Stromal cell of bone marrow (primary cell): ENCODE measurements at places on chromosomes 16 and 17.

- no peak for DNase-seq
Observed at GRCh38 chr16:68711421-68712139, 25.5 kb upstream of the CDH1 start.

GRCh38 chr17:81564778-81565177, 12.6 kb upstream of the FAAP100 start:
- DNase-seq = no peak

GRCh38 chr17:44212507-44213402, 6.7 kb downstream of the UBTF start:
- DNase-seq = no peak

DNA sequence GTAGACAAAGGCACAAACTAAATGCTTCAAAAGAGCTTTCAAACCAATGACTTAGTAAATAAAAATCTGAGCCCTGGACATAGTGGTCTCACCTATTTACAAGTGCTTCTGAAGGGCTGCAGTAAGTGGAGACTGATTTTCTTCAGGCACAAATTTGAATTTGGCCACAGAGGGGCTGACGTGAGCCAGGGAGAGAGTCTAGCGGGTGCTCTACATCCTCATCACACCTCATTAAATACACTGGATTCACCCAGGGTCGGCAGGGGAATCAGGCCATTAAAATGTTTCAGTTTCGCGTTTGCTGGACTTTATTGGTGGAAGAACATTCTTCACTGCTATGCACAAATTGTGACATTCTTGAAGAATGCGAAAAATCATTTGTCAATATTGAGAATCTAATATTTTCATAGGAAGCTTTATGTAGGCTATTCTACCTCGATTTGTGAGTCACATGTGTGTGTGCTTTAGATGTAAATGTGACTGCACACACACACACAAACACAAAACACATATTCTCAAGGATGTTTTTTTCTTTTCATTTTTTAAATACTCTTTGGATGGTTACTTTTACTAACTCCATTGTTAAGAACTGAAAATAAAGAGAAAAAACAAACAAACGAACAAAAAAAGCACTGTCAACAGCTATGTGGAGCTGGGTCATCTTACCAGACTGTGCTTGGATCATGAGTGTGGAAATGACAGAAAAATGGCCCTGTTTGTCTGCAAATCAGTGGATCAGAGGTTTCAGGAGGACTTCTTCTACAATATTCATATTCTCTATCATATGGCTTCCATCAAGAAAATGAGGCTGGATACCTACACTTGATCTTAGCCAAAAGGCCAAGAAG, 58.9 kb downstream of the CDH11 start:
- DNase-seq = no peak

- no peak for DNase-seq
Observed at GRCh38 chr17:67245694-67246402, 852 bp upstream of the HELZ start.

- no peak for DNase-seq
Observed at GRCh38 chr17:48487221-48487620, 43.6 kb downstream of the HOXB1 start.

- DNase-seq = no peak
Observed at GRCh38 chr16:65537336-65537735, 415.5 kb upstream of the CDH11 start.

- DNase-seq = peak; percentile 62
Observed at GRCh38 chr17:81601525-81602120, 35.3 kb downstream of the NPLOC4 start.

DNA sequence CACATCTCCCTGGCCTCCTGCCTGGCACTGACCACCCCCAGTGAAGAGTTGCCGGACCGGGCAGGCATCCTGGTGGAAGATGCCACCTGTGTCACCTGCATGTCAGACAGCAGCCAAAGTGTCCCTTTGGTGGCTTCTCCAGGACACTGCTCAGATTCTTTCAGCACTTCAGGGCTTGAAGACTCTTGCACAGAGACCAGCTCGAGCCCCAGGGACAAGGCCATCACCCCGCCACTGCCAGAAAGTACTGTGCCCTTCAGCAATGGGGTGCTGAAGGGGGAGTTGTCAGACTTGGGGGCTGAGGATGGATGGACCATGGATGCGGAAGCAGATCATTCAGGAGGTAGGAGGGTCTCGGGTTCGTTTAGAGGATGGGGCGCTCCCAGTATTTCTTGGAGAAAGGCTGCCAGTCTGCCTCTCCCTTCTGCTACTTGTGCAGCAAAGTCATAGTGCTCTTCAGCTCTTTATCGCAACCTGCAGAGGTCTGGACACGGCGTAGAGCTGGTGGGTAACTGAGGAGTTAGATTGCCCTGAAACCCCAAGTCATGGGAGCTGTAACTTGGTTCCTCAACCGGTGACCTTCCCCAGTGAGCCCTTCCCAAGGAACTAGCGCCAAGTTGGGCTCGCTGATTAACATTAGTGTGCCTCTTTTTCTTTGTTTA, 21.9 kb downstream of the AKAP1 start:
- no peak for DNase-seq

DNA sequence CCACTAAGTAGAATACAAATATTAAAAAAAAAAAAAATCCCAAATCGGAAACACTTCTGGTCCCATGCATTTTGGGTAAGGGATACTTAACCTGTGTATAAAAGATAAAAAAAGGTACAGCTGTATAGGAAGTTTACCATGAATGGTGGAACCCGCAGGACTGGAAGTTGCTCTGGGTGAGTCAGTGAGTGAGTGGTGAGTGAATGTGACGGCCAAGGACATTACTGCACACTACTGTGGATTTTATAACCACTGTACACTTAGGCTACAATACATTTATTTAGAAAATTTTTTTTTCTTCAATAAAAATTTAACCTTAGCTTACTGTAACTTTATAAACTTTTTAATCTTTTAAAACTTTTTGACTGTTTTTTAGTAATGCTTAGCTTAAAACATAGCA, 71.3 kb upstream of the BCAR1 start:
- DNase-seq = no peak

DNA sequence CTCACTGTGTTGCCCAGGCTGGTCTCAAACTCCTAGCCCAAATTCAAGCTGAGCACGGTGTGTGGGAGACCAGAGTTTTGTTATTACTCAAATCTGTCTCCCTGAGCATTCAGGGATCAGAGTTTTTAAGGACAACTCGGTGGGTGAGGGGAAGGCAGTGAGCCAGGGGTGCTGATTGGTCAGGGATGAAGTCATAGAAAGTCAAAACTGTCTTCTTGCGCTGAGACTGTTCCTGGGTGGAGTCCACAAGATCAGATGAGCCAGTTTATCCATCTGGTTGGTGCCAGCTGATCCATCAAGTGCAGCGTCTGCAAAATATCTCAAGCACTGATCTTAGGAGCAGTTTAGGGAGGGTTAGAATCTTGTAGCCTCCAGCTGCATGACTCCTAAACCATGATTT, 346.3 kb downstream of the TMEM114 start:
- DNase-seq = no peak

GRCh38 chr16:48963901-48964615, 317.6 kb downstream of the CBLN1 start:
- DNase-seq = peak; percentile 25

- DNase-seq = no peak
Observed at GRCh38 chr16:47247690-47248089, 103.9 kb upstream of the NETO2 start.
